AG20443 (cell line): ENCODE measurements at places on chromosomes 5 and 9.

GRCh38 chr9:82124090-82124489 is 135.5 kb downstream of the SPATA31D1 start:
- DNase-seq, result peak; percentile 79

DNA sequence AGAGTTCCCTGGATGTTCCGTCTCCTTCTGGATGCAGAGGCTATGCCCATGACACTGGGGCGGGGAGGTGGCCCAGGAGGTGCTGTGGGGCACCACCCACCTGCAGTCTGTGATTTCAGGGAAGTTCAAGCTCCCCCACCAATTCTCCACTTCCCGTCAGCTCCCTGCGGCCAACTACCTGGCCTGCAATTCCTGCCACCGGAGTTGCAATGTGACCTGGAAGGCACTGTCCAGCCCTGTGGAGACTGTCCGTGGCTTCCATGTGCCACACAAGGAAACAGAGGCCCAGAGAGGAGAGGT is 16.6 kb downstream of the GFI1B start:
- no peak for DNase-seq

GRCh38 chr9:89362647-89363310 is 44.5 kb downstream of the SECISBP2 start:
- no peak for DNase-seq

- peak; percentile 26 for DNase-seq
These were observed 247.5 kb downstream of the ADAMTSL1 start for GRCh38 chr9:18721267-18721994.
